Activated T-cell treated with anti-CD3 and anti-CD28 coated beads for 1 hour (primary cell): ENCODE measurements at places on chromosomes 5 and 9.

DNA sequence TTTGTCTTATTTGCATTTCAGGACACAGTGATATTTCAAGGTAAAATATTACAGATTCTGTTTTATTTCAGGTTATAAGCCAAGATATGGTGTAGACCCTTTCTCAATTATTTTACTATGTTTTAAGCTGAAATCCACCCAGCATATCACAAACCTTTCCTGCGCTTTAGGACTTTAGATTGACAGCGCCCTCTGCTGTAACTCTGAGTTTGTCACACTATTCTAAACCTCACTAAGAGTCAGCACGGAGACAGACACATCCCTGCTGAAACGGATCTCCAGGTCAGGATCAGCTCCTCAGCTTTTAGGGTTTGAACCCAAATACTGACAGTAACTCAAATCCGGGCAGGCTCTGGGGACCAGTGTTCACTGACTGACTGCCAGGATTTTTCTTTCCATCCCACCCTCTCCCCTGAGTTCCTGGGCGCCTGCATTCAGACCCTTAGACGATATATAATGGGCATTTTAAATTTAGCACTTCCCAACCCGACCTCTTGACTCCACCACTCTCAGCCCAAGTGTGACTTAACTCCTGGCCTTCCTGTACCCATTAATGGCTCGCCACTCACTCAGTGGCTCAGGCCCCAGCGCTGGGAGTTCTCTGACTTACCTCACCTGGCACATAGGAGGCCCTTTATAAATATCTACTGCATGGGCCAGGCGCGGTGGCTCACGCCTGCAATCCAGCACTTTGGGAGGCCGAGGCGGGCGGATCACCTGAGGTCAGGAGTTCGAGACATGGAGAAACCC is 33.5 kb downstream of the TLX3 start:
- DNase-seq = no peak

DNA sequence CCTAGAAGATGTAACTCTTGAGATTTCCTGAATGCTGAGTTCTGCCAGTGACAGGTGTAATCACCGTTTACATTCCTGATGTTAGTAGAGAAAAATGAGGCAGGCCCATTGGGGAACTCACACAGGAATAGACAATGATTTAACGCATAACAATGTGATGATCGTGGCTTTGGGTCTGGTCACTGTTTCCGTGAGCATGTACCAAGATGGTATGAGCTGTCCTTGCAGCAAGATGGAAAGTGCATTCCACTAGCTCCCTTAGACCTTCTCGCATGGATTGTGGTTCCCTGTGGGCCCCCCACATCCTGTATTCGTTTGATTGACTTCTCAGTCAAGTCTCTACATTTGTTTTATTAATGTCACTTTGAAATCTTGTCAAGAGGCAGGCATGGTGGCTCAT is 124.0 kb upstream of the DAP start:
- DNase-seq = no peak

GRCh38 chr5:151095341-151096000 is 14.6 kb upstream of the TNIP1 start:
- DNase-seq = no peak

DNA sequence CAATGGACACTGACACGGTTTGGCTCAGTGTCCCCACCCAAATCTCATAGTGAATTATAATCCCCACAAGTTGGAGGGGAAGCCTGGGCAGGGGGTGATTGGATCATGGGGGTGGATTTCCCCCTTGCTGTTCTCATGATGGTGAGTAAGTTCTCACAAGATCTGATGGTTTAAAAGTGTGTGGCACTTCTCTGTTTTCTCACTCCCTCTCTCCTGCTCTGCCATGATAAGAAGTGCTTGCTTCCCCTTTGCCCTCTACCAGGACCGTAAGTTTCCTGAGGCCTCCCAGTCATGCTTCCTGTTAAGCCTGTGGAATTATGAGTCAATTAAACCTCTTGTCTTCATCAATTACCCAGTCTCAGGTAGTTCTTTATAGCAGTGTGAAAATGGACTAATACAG is 115.8 kb upstream of the KIF2A start:
- DNase-seq = no peak

DNA sequence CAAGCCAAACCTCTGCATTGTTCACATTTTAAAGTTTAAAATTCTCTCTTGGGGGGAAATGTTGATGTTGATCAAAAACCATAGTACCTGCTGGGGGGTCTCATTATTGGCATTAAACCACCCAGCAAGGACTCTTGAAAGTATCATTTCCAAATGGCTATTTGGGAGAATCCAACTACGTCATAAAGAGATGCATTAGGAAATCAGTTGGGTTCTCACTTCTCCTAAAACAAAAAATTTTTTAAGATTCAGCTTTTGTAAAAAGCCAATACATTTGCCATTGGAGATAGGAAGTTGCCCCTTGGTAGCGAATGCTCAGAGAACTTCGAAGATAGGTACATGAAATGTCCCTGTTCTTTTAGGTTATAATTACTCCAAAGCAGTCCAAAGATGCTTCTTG is 96.4 kb downstream of the GNAQ start:
- no peak for DNase-seq

- no peak for DNase-seq
Measured at GRCh38 chr9:83012168-83012921, 50.6 kb downstream of the RASEF start.

GRCh38 chr5:136260656-136261055 is 67.7 kb upstream of the SMIM32 start:
- DNase-seq = no peak

DNA sequence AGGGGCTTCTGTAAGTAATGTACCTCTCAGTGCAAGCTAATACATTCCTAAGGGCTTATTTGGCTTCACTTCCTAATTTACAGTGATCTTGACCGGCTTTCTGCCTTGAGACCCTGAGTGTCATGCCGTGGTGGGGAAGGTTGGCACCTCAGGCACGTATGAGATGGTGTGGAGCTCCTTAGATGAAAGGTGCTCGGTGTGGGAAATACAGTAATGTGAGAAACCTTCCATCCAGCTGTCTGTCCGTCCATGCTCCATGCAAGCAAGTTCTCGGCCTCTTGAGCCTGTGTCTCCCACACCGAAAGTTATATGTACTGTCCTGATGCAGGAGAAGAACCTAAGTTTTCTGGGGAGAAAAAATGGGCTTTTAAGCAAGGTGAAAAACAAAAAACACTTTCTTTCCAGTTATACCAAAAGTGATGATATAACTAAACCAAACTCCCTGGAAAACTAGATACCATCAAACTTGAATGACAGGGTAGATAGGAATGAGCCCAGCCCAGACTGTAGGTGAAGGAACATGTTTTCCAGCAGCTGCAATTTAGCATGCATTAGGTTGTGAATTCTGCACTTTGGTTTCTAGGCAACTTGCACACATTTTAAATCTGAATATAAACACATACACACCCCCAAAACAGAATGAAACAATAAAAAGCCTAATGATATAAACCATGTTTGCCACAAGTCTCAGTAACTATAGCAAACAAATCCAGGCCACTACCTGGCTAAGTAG is 279.6 kb downstream of the FANCC start:
- no peak for DNase-seq

GRCh38 chr9:35734096-35734495 is 1.6 kb downstream of the CREB3 start:
- no peak for DNase-seq

DNA sequence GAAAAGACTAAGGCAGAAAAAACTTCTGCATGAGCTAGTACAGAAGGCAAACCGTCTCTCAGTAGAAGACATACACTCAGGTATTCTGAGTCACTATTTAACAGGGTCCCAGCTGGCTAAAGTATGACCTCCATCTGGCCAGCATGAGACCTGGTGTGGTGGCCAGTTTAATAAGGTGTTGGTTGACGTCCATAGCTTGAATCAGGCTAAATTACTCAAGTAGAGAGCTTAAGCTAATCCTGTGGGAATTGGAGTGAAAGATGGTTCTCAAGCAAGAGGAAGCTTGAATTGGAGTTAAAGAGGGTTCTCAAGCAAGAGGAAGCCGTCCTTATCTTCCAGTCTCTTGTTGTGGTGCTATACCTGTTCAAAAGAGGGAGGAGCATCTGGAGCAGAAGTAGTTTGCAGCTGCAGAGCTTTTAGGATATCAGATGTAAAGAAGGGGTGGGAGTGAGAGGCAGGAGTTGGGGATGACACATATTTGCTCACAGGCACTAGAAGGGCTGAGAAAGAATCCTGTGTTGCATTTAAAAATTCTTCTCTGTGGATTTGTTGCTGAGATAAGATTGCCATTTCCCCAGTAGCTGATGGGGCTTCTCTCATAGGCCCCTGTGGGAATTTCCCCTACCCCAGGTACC is 136.1 kb upstream of the RUSC2 start:
- DNase-seq = no peak

GRCh38 chr5:2759696-2760461 is 8.4 kb upstream of the IRX2 start:
- DNase-seq = no peak

GRCh38 chr5:168960497-168960896 is 340.4 kb downstream of the SLIT3 start:
- DNase-seq = no peak

GRCh38 chr9:79014929-79015699 is 556.7 kb upstream of the TLE4 start:
- DNase-seq = no peak

DNA sequence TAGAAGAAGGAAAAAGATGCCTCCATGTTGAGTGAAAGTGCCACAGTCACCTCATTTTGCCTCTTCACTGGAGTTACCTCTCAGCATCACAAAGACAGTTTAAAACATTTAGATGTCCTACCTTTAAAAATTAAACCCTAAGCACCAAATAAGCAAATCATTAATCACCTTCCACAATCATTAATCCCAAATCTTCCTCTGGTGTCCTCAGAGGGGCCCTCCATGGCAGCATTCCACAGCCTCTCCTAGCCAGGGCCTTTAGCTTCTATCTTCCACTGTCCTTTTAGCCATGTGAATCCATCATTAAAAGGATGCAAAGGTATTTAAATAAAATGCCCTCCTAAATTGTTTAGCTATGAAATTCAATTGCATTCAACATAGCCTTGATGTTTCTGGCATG is 310.8 kb downstream of the PDE4D start:
- no peak for DNase-seq
